ENCODE measurements at places on chromosomes 7 and 10.

- no peak for DNase-seq
Observed at GRCh38 chr10:75660823-75661222, 229.4 kb downstream of the LRMDA start.

DNA sequence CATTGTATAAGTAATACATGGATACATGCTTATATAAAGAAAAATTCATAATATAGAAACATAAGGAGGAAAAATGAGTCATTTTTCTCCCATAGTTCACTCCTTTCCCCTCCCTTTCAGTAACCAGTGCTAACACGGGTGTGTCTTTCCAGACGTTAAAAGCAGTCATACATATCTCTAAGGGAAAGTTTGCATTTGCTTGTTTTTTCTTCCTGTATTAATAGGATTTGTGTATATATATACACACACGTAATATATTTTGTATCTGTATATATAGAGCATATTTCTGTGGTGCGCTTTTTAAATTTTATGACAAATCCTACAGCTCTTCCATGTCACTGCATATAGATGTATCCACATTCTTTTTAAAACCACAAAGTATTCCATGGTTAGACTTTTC lies 78.8 kb downstream of the RALA start:
- no peak for DNase-seq

GRCh38 chr10:119725517-119725827 lies 378 bp upstream of the INPP5F start:
- DNase-seq = no peak

DNA sequence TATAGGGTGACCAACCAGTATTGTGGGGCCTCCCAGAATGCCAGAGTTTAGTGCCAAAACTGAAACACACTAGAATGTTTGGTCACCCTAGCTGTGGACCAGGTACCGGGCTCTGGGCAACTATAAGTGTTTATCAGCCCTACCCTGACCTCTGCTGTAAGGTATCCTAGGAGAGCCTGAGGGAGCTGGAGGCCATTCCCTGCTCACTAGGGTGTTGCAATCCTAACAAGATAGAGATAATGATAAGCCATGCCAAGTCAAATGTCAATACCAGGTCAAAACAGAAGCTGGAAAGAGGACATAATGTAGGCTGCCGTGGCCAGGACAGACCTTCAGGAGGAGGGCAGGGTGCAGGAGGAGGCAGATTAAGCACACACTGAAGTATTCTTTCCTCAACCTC lies 151.8 kb downstream of the KCNMA1 start:
- DNase-seq = no peak

DNA sequence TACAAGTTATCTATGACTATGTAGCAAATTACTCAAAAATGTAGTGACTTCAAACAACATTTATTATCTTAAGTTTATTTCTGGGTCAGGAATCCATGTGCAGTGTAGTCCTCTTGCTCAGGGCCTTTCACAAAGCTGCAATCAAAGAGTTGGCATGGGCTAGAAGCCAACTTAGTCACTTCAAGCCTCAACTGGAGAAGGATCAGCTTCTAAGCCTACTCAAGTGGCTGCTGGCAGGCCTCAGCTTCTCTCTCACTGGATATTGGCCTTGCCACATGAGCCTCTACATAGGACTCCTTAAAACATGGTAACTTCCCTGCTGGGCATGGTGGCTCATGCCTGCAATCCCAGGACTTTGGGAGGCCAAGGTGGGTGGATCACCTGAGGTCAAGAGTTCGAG lies 5.0 kb upstream of the NFE2L3 start:
- no peak for DNase-seq

GRCh38 chr10:69232252-69232651 lies 12.1 kb downstream of the HKDC1 start:
- DNase-seq = no peak

DNA sequence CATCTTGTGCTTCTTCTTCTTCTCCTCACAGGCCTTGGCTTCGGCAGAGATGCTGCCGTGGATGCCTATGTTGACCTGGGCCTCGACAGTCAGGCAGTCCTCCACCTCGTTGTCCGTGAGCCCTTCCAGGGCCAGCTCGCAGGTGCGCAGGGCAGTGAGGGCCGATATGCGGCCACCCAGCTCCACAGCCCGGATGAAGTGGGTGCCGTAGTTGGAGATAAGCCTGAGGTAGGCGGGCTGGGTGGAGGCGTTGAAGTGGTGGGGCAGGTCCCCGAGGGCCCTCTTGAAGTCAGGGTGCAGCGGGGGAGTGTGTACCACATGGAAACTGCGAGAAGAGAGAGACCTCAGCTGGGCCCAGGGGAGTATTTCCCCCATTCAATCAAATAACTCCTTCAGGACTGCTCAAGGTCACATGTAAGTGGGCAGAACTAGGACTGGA lies 3.7 kb downstream of the PRF1 start:
- no peak for DNase-seq

DNA sequence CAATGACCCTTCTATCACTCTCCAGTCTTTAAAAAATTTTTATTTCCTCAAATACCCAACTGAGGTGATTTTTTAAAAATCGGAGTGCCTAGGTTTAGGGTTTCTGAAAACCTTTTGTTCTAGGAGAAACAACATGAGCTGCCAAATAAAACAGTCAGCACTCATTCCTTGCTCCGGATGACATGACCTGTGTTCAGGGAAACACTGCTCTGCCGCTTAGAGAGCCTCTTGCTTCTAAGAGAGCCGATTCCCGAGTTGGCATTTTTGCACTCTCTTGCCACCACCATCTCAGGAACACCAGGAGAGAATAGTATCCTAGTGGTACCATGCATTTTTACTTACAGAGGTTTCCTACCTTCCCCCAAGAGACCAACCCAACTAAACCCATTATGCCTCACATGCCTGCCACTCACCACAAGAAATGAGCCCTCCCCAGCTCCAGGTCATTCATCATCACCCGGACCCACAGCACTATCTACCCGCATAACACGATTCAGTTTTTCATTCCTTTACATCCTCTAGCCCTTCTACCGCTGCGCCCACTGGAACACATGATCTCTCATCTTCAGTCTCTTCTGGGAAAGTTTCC lies 365.4 kb downstream of the THSD7A start:
- no peak for DNase-seq

- no peak for DNase-seq
Observed at GRCh38 chr7:4261601-4261960, 420.5 kb upstream of the FOXK1 start.

DNA sequence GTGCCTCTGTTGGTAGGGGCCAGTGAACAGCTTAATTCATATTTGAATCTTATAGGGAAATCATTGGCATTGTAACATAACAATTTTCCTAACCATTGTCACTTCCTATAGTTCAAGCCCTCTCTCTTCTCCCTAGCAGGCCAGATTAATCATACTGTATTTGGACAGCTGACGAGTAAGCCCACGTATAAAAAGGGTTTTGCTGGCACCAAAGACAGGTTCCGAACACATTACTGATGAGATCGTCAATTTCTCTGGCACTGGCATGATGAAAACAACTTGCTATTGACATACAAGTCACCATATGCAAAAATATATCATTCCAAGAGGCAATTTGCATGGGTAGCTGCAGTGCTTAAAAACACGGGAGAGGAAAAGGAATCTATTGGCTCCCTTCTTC lies 891.1 kb upstream of the AUTS2 start:
- DNase-seq = no peak

DNA sequence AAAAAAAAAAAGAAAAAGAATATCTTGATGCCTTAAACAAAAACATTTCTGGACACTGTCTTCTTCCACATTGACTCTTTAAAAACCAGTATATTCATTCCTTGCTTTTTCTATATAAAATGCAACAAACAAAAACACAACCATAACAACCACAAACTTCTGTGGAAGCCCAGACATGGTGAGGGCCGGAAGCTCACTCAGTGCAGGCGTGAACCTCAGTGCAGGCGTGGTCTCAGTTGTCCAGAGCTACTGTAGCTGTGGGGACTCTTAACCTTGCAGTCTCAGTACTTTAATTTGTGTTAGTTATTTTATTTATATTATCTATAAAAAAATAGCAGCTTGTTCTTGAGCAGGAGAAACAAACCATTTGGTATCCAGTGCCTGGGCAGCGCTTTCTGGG lies 131.8 kb downstream of the DOCK1 start:
- no peak for DNase-seq

GRCh38 chr7:84237533-84238173 lies 43.1 kb upstream of the SEMA3A start:
- no peak for DNase-seq

- DNase-seq = no peak
Observed at GRCh38 chr7:117828825-117829224, 44.4 kb downstream of the CTTNBP2 start.

DNA sequence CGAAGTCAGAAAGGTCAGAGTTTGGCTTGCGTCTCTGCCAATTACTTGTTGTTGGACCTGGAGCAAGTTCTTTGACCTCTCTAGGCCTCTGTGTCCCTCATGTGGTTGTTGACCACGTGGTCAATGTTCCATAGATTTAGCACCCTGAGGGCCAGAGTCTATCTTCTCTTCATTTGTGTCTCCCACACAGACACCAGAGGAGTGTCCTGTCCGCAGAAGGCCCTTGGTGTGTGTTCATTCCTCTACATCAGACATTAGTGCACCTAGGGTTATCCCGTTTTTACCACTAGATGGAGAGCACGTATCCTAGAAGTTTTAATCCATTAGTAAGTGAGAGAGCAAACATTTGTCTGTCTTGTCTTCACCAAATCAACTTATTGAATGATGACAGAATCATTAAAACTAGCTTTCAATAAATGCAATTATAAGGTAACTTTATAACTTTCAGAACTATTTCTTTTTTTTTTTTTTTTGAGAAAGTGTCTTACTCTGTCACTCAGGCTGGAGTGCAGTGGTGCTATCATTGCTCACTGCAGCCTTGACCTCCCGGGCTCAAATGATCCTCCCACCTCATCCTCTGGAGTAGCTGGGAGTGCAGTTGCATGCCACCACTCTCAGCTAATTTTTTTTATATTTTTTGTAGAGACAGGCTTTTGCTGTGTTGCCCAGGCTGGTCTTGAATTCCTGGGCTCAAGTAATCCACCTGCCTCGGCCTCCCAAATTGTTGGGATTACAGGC lies 122.5 kb upstream of the ANKRD1 start:
- no peak for DNase-seq

GRCh38 chr10:78588194-78588811 lies 480.5 kb upstream of the ZMIZ1 start:
- no peak for DNase-seq

DNA sequence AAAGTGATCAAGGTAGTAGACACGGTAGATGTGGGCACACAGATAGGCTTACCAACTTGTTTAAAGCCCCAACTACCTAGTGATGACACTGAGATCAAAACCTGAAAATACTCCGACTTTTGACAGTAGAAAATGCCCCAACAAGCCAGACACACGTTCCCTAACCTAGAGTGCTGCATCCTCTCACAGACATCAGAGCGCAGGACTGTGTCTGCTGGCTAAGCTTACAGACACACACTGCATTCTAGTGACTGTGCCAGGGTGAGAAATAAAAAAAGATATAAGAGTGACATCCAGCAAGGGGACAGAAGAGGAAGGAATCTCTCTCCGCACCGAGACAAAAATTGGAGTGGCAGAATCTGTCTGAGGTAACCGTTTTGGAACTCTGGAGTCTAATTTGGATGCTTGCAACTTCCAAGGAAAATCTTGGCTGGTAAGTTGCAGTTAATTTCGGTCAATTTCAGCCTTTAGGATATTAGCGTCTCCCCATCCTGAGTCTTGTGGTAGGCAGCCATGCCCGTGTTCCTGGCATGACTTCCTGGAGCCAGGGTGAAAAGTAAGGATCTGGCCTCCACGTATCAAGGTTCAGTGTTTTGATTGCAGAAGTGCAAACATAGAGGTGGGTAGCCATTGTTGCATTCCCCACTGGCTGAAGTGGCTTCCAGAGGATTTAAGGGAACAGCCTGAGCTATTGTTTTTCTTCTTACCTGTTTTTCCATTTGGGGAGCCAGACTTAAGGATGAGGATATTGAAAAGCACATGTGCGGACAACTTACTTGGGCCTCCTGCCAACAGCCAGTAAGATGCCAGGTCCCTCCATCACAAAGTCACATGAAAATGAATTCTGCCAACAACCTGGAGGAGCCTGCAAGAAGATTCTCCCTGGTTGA lies 124.1 kb downstream of the SMURF1 start:
- DNase-seq = no peak

GRCh38 chr7:67625257-67625737 lies 628.7 kb downstream of the TYW1 start:
- DNase-seq = peak; percentile 4

DNA sequence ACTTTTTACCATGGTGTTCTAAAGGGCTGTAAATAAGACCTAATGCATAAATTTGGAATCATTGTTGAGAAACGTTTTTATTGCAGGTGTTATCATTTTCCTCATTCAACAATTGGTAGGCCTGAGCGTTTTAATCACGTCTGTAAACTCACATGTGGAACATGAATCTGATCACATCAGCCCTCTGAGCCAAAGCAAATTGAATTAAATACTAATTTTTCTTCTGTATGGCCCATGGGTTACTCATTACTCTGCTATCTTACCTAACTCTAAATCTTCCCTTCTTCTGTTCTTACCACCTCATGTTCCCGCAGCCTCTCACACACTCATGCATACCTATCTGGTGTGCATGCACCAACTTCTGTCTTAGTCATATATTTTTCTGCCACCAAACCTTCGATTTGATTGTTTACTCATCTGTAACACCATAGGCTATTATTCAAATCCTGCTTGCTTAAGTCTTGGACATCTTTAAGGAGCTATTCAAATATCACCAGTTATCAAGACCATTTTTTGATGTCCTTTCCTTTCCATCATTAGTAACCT lies 82.3 kb downstream of the NXPH1 start:
- DNase-seq = no peak

DNA sequence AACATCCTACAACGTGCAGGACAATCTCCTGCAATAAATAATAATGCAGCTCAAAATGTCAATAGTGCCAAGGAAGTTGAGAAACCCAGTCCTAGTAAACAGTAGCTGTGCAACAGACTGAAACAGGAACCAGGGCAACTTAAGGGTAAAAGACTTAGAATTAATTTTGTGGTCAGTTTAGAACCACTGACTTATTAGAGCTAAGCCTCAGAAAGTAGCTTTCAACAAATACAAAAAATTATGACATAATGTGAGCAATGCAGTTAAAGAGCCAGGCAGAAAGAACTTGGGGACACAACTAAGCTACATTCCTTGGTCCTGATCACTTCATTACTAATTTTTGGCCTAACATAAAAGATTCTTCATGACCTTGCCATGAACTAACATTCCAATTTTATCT lies 195.4 kb downstream of the MACC1 start:
- no peak for DNase-seq

DNA sequence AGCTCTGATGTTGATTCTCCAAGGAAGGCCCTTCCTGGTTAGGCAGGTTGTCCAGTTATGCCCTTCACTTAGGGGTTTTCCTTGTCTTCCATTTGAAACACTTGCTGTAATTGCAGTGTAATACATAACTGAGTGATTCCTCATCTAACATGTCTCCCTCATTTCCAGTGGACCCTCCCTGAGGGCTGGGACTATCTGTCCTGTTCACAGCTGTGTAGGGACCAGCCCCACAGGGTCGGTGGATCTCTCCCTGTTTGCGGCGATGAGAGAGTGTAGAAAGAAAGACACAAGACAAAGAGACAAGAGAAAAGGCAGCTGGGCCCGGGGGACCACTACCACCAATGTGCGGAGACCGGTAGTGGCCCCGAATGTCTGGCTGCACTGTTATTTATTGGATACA lies 135.9 kb upstream of the EEPD1 start:
- DNase-seq = no peak

Data from stimulated activated CD4-positive, alpha-beta T cell treated with anti-CD3 and anti-CD28 coated beads, Interleukin-12 subunit alpha, Interleukin-12 subunit beta, amount 100 ng/mL, for 4 hours (primary cell).